Fibroblast of skin of back (primary cell): ENCODE measurements at places on chromosomes 2 and 18.

- DNase-seq: no peak
These were observed 177.5 kb upstream of the ETAA1 start for GRCh38 chr2:67219651-67220050.

- no peak for DNase-seq
These were observed 72.5 kb downstream of the ACOXL start for GRCh38 chr2:110804915-110805314.

GRCh38 chr2:2183176-2183575 is 147.9 kb downstream of the MYT1L start:
- DNase-seq: no peak

DNA sequence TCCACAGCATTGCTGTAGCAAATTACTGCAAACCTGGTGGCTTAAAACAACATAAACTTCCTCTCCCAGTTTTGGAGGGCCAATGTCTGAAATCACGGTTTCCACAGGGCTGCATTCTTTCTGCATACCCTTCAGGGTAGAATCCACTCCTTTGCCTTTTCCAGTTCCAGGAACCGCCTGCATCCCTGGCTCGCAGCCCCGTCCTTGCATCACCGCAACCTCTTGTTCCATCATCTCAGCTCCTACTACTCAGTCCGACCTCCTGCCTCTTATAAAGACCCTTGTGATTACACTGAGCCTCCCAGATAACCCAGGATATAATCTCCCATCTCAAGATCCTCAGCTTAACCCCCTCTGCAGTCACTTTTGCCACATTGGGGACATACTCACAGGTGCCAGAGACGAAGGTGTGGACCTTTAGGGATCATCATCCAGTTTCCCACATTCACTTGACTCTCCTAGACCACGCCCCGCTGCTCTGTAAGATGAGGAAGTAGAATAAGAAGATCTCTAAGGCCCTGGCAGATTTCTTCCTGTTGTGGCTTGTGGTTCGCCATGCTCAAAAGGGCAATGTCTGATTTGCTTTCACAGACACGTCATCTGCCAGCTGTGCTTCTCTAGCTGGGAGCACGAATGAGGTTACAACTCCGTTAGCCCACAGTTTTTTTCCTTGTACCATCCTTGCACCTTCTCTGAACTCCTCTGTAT is 103.6 kb upstream of the AGAP1 start:
- DNase-seq: no peak

DNA sequence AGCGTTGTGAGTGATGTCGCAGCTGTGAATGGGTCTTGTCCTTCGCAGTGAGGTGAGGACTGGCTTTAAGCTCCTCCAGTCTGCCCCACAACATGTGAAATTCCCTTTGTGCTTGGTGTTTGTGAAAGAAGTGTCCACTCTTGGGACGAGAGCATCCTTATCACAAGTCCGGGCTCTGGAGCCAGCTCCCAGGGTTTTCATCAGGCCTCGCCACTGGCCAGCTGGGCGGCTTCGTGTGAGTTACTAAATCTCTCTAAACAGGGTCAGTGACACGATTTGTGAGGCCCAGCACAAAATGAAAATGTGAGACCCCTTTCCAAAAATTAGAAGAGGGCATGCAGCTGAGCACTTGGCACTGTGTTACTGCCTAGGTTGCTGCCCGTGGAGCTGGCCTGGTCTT is 115.9 kb downstream of the VAPA start:
- DNase-seq: no peak

GRCh38 chr2:141694180-141694579 is 436.6 kb downstream of the LRP1B start:
- DNase-seq: no peak

GRCh38 chr2:120939595-120940318 is 204.1 kb downstream of the GLI2 start:
- peak; percentile 95 for DNase-seq

DNA sequence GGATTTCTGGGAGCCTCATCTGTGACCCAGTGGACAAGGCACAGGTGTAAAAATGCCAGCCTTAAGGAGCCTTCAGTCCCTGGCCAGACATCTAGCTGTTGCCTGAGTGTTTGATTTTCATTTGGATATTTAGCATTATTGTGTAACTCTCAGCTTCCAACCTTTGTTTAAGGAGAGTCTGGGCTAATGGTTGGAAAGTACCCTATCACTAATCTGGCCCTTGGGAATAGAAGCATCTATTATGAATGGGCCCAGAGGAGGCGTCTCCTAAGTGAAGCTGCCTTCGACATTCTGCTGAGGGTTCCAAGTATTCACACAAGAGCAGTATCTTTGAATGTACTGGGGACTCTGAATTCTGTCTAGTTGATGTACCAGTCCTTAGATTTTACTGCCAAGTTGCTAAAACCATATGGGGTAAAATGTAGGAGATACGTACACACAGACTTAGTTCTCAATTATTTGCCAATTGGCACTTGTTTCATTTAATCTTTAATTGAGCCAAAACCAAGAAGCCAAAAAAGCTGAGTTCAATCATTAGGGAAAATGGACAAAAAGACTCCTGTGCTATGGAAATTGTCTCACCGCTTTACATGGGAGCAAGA is 7.2 kb upstream of the ANKRD29 start:
- no peak for DNase-seq

GRCh38 chr18:77894060-77894459 is 644.4 kb downstream of the GALR1 start:
- no peak for DNase-seq

GRCh38 chr18:11258039-11258610 is 108.8 kb upstream of the PIEZO2 start:
- no peak for DNase-seq

- DNase-seq: peak; percentile 65
These were observed 48.4 kb downstream of the GTF3C3 start for GRCh38 chr2:196750977-196751631.

DNA sequence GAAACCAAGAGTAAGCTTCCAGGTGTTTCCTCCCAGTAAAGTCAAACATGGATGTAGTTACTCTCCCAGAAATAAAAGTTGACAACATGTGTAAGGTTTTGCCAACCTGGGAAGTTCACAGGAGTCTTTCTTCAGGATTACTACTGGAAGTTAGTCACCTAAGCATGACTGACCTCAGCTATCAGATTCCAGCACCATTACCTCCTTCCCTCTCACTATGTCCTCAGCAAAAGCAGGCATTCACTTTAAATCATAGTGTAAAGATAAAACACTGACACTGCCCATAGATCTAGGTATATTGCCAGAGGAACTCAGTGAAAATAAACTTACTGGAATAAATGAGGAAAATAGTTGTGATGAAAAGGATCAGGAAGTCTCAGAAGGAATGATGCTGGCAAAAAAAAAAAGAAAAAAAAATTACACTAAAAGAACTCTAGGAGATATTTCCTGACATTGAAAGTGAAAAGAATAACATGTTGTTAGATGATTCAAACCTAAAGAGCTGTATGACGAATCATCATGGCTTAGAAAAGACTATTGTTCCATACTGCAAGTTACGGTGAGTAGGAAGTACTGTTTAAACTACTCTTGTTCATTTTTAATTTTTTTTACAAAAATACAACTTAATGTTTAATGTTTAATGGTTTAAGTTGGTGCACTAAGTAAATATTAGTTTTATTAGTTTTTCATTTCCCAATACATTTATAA is 484.5 kb upstream of the ZNF804A start:
- peak; percentile 9 for DNase-seq

DNA sequence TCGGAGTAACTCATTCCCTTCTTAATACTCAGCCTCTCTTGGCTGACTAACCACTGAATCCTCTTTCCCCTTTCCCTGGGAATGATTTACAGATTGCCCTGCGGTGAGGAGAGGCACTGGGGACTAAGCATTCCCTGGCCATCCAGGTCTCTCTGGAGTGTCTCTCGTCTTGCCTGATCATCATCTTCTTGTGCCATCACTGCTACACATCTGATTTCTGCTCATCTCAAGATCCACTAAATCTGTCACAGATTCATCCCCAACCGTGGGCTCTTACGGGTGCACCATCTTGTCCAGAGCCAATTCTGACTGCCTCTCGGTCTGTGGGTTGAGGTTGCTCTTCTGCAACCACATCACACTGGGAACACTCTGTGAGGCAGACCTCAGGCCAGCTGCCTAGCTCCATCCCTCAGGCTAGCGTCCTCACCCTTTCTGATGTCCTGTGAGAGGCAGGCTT is 12.0 kb downstream of the SFTPB start:
- DNase-seq: peak; percentile 75

- DNase-seq: no peak
These were observed 29.6 kb upstream of the ALPP start for GRCh38 chr2:232348936-232349335.

- no peak for DNase-seq
These were observed 25.4 kb downstream of the UXS1 start for GRCh38 chr2:106168657-106169056.

GRCh38 chr18:55839343-55839742 is 251.4 kb upstream of the TCF4 start:
- peak; percentile 82 for DNase-seq

GRCh38 chr2:69180227-69180626 is 167.2 kb downstream of the ANTXR1 start:
- DNase-seq: no peak

DNA sequence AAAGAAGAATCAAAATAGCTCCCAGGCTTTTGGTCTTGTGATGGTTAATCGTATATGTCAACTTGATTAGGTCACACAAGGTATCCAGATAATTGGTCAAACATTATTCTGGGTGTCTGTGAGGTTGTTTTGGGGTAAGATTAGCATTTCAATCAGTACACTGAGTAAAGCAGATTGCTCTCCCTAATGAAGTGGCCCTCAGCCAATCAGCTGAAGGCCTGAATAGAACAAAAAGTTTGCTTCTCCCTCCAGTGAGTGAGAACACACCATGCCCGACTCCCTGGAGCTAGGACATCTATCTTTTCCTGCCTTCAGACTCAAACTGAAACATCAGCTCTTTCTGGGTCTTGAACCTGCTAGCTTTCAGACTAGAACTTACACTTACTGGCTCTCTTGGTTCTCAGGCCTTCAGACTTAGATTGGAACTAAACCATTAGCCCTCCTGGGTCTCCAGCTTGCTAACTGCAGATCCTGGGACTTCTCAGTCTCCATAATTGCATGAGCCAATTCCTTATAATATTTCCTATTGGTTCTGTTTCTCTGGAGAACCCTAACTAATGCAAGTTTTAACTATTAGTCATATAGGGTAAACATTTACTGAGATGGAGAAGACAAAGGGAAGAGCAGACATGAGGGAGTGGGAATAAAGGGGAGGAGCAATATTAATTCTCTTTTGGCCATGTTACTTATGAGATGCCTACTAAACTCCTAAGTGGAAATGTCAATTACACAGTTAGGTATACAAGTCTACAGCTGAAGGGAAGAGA is 25.5 kb downstream of the LNPK start:
- DNase-seq: peak; percentile 71

- no peak for DNase-seq
These were observed 19.8 kb downstream of the TMEM185B start for GRCh38 chr2:120203251-120204021.

- DNase-seq: no peak
These were observed 312.7 kb upstream of the CWC22 start for GRCh38 chr2:180319586-180320405.

- no peak for DNase-seq
These were observed 101.3 kb downstream of the PID1 start for GRCh38 chr2:229169751-229170150.

DNA sequence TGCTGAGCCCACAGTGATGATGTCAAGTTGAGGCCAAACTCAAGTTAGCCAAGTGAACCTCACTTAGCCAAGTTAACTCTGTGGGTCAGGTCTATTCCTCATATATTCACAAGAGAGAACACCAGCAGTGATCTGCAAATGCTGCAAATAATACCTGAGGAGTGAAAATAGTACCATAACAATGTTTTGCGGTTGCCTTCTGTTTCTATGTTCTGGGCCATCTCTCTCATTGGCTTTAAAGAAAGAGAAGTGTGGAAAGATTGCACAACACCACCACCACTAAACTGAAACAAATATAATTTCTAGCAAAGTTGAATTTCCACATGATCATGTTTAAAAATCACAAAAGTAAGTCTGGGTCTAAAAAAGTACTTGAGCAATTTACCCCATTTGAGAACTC is 211.1 kb upstream of the GALNT5 start:
- DNase-seq: no peak

DNA sequence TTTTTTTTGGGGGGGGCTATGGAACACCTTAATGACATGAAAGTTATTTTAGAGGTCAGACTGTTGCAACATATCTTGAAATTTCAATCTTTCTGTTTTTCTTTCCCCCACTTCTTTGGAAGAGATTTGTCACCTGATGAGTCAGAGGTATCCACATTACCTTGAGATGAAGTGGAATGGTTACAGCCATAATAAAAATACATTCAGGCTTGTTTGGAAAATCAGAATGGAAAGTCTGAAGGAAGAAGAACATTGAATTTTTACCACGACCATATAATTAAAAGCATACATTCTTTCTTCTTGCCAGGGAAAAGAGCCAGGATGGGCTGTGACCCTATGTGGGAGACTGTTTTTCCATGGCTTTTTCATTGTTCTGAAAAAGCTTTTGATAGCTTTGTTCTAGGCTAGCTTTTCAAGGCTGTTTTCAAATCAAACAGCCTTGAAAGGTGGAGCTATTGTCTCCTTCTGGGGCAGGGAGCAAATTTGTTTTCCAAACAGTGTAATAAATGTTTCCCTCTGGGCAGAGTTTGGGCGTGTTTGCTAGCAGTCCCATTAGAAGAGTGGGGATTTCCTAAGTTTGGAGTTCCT is 2.3 kb upstream of the GTF3C3 start:
- DNase-seq: peak; percentile 31

GRCh38 chr2:110858135-110858725 is 125.9 kb downstream of the ACOXL start:
- no peak for DNase-seq

DNA sequence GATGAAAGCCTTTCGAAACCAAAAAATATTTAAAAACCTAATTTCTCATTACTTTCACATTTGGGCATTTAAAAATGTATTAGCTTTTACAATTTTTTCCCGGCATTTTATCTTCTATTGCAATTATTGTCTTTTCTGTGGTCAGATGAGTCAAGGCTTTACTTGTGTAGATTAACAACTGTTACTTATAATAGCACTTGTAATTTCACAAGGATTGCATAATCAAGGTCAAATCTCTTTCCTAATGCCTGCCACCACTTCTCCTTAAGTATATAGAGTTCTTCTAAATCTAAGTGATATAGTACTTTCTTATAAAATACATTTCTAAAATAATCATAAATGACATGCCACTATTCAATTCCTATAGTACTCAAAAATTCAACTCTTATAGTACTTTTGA is 67.2 kb downstream of the SLC8A1 start:
- DNase-seq: peak; percentile 83

DNA sequence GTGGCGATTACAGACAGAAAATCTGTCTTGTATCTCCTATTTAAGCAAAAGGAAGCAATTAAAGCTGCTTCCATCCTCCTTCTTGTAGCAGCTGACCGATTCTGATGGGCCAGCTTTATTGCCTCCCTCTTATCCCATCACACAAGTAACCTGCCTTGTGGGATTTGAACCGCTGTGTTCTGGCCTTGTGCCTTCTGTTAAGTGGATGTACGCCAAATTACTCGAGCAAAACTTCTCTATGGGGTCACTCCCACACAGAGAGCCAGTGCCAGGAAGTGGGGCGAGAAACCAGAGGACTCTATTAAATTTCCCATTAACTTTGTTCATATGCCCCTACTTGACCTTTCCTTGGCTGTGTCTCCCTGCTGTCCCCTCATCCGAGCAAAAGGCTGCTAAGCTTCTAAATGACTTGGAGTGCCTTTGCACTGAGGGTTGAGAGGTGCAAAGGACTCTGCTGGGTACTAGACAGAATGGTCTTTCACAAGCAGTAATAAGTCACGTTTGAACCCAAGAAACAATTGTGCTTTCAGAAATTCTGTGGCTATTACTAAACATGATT is 672.5 kb downstream of the MBD2 start:
- DNase-seq: no peak

GRCh38 chr2:7816944-7817343 is 864.9 kb upstream of the ID2 start:
- no peak for DNase-seq
